ENCODE measurements at places on chromosomes 4 and X.
A peak's percentile ranks its signal among the peaks of the same experiment; 100 is the strongest.

GRCh38 chr4:23819041-23819511 is 70.8 kb downstream of the PPARGC1A start:
- DNase-seq: peak; percentile 43

DNA sequence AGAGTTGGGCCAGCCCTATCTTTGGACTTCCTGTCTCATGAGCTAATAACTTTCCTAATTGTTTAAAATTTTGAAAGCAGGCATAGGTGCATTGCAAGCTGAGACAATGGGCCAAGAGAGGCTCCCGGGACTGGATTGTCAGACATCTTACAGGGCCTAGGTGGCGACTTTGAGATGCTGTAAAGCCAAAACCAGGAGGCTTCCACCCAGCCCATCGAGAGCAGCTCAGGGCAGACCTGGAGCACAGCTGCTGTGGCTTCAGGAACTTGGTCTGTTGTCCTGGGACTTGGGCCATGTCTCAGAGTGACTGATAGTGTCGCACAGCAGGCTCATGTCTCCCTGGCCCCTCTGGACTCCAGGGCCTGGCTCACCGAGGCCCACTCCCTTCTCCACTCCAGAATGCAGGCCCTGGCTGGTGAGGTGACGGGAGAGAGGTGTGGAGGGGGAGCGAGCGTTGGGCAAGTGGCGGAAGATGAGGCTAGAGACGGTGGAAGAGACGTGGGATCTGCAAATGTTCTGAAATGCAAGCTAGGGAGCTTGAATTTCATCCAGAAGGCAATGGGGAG is 24.1 kb upstream of the MTM1 start:
- DNase-seq: peak; percentile 9

GRCh38 chrX:88789825-88790224 is 42.8 kb downstream of the CPXCR1 start:
- DNase-seq: no peak

DNA sequence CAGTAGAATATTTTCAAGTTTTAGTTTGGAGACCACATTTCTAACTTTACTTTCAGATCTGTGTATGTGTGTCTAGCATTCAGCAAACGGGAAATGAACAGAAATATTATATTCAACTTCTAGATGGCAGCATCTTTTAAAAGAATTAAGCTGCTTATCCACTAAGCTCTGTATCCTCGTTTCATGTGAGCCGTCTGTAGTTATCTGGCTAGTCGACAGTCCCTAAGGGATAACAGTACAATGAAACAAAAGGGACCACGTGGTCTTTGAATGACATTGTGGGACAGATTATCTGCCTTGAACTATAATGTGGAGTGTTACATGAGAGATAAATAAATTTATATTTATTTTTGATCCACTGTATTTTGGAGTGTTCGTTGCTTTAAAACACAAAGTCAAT is 35.8 kb upstream of the PRSS12 start:
- no peak for DNase-seq

- DNase-seq: peak; percentile 75
Observed at GRCh38 chr4:137213372-137214173, 318.7 kb downstream of the PCDH18 start.
